ENCODE measurements at places on chromosomes 5 and 9.
A peak's percentile ranks its signal among the peaks of the same experiment; 100 is the strongest.

- DNase-seq: no peak
Observed at GRCh38 chr5:89946508-89946907, 463.0 kb downstream of the CETN3 start.

DNA sequence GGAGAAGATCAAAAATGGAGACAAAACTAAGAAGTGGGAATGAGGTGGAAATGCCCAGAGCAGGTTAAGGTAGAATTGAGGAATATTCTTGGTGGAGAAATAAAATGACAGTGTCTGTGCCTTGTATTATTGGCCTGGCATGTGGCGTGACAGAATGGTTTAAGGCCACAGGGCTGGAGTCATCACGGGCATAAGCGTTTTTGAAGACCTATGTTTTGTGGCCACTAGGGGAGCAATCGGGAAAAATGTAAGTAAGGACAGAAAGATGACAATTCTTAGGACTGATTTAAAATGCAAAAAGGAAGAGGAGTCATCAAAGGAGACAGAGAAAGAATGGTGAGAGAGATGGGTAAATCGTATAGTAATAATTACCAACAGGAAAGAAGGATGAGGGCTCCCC, 72.2 kb upstream of the EPB41L4A start:
- DNase-seq: no peak

DNA sequence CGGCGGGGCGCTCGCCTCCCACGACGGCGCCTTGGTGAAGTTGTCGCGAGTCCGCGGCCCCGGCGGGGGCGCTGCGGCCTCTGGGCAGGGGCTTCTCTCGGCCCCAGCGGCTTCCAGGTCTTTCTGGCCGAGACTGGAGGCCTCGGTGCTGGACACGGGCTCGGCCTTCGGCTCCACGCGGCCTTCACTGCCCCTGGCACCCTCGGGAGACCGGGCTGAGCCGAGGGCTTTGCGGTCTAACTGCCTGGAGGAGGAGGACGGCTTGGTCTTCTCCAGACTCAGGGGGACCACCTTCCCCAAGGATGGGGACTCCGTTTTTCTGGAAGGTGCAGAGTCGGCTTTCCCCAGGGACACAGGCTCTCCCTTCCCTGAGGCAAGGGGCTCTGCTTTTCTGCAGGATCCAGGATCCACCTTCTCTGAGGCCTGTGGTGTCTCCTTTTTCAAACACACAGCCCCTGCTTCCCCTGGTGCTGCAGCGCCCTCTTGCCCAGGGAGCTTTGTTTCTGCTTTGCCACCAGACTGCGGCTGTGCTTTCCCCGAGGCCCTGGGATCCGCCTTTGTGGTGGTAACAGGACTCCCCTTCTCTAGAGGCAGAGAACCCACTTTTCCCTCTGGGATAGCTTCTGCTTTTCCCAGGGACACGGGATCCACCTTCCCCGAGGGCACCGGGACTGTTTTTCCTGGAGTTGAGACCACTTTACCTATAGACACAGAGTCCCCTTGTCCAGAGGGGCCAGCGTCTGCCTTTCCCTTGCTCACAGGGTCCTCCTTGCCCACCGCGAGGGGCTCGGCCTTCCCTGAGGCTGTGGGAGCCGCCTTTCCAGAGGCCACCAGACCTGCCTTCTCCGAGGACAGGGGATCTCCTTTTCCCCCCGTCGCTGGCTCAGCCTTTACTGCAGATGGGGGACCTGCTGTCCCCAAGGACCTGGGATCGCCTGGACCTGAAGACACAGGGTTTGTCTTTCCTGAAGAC, 12.3 kb downstream of the GPRIN1 start:
- DNase-seq: no peak

GRCh38 chr9:129377931-129378661, 200.0 kb upstream of the IER5L start:
- no peak for DNase-seq

GRCh38 chr9:101418518-101419430, 16.8 kb downstream of the ALDOB start:
- DNase-seq: no peak

DNA sequence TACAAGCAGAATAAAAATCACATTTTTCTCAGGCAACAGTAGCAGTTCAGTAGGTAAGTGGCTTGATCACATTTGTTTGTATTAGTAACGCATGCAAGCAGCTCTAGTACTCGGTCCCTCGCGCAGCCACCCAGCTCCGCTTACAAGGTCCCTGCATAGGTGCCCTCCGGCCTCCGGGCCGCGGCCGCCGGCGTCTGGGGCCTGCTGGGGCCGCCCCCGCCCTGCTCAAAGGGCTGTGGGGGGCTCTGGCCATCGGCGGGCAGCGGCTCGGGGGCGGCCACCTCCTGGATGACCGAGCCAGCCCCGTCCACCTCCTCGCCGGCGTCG, 50.2 kb upstream of the UBAC1 start:
- no peak for DNase-seq

- DNase-seq: no peak
Observed at GRCh38 chr5:172356047-172356446, 72.5 kb upstream of the UBTD2 start.

GRCh38 chr5:75546830-75547229, 35.1 kb downstream of the POLK start:
- DNase-seq: no peak

DNA sequence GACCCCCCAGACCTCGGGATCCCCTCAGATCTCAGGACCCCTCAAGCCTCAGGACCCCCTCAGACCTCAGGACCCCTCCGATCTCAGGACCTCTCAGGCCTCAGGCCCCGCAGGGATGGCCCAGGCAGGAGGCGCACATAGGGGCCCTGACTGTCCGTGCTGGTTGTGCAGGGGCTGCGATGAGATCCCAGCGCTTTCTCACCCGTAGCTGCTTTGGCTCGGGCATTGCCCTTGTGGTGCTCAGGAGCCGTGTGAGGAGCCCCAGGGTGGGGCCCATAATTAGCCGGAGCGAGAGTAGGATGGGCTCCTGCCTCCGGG, 680 bp upstream of the LPCAT1 start:
- DNase-seq: no peak

DNA sequence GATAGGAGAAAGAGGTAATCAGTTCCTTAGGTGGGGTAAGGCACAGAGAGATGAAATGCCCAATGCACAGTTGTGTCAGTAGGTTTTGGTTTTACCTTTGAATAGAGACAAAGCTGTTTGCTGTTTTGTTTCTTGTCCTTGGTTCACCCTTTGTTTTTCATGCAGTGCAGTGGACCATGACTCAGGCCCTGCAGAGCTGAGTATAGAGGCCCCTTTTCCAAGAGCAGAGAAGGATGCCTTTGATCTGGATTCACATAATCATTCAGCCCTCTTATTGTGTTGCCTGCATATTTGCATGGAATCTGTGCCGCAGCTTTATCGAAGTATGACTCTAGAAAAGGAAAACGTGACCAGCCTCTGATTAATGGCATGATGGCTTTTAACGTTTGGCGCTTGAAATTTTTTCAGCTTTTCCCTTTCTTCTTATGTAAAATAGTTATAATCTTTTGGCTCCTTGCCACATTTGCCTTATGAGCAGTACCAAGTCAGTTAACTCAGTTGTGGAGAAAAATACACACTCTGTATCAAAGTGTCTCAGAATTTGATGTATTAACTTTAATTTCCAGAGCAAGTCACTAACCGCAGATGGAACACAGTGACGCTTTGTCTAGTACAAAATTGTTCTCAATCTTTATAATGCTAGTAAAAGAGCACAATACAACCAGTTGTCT, 197.6 kb downstream of the KDM4C start:
- DNase-seq: no peak

DNA sequence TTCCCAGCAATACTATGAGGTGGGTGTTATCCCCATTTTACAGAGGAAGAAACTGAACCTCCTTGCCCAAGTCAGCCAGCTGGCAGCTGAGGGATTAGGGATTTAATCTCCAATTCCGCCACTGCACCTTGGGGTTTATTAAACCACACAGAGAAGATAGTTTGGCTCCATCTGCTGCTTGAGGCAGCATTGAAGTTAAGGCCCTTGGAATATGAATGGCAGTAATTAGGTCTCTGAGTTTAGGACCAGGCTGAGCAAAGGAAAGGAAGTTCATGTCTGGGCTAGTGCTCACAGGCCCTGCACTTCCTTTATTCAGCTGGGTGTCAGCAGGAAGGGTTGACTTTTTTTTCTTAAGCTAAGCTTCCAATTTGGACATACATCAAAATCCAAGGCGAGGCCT, 86.9 kb upstream of the GDNF start:
- DNase-seq: no peak

DNA sequence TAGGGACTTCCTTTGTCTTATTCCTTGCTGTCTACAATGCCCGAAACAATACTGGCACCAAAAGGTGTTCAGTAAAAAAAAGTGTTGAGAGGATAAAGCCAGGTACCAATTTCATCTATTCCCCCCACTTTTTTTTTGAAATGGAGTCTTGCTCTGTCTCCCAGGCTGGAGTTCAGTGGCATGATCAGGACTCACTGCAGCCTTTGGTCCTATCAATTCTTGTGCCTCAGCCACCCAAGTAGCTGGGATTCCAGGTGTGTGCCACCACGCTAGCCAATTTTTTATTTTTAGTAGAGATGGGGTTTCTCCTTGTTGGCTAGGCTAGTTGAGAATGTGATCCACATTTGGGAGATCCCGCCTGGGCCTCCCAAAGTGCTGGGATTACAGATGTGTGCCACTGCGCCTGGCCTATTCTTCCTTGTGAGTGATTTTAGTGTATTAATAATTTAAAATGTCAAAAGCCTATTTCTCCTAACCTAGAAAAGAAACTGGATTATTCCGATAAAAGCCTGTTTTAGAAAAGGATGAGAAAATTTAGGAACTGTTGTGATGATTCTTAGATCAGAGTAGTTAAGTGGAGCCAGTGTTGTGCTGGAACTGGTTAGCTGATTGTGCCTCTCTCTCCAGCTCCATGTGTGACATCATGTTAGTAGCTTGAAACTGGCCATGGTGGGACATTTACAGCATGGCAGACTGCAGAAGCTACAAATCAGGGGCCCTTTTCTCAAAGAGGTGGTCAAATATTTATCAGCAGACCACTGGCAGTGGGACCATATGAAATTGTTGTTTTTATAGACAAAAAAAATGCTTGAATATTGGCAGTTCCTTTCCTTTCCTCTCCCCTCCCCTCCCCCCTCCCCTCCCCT, 14.3 kb downstream of the CDC42SE2 start:
- DNase-seq: no peak

DNA sequence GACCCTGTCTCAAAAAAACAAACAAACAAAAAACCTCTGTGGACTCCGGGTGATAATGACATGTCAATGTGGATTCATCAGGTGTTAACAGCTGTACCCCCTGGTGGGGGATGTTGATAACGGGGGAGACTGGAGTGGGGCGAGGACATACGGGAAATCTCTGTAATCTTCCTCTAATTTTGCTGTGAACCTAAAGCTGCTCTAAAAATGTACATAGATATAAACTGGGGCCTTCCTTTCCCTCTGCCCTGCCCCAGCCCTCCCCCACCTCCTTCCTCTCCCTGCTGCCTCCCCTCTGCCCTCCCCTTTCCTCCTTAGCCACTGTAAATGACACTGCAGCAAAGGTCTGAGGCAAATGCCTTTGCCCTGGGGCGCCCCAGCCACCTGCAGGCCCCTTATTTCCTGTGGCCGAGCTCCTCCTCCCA, 1.4 kb upstream of the CEL start:
- DNase-seq: no peak

DNA sequence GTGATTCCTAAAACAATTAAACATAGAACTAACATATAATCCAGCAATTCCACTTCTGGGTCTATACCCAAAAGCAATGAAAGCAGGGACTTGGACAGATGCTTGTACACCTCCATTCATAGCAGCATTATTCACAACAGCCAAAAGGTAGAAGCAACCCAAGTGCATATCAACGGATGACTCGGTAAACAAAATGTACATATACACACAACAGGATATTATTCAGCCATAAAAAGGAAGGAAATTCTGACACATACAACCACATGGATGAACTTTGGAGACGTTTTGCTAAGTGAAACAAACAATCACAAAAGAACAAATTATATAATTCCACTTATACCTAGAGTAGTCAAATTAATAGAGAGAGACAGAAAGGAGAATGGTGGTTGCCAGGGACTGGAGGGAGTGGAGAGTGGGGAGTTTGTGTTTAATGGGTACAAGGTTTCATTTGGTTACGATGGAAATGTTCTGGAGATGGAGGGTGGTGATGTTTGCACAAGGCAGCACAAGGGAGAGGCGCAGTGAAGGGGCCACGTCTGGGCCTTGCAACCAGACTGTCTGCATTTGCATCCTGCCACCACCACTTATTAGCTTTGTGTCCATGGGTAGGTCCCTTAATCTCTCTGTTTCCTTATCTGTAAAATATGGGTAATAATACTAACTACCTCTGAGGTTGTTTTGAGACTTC, 36.3 kb upstream of the RLN1 start:
- no peak for DNase-seq

DNA sequence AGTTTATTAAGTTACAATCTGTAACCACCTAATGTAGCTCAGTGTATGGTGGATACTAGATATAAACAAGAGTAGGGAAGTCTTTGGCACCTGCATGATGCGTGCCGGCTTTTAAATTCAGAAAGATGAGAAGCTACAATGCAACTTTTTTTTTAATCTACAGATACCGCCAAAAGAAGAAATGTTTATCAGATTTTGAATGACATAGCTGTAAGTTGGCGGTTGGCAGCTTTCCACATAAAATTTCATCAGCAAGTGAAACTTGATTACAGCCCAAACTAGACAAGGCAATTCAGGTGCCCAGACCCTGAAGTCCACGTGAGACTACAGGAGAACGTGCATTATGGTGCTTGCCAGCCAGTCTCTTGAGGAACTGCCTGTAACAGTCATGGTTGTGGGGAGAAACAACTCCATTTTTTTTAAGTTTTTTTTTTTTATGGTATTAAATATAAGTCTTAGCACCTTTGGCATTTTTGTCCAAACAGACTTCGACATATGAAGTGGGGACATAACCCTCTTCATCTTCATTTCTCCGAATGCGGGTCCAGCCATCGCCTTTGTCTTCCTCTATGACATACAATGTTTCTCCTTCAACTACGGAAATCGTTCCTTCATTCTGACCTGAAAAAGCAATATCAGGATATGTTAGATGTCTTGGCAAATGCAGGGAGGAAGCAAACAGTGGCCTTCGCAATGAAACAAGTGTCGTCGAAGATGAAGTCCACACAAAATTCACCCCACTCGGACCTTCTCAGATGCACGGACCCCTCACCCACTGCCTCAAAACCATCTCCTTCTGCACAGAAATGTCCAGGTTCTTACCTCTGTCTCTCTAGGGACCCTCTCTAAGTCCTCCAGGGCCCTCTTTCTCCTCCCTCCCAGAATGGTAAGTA, 60.4 kb downstream of the USP20 start:
- DNase-seq: no peak

GRCh38 chr5:143030349-143030748, 260.2 kb downstream of the ARHGAP26 start:
- no peak for DNase-seq

DNA sequence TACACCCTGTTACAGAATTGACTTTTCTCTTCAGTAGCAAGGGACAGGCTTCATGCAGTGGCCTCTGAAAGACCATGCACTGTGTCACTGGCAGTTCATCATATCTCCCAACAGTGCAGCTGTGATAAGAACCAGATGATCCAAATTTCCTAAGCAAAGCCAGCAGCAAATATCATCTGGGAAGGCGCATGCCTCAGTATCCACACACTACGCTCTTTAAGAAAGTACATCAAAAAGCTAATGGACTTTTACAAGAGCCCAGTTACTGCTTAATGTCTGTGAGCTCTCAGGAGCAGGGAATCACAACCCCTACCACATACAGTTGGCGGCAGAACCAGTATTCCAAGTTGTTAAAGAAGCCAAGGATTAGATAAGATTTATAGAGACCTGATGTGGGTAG, 25.1 kb downstream of the ADAMTSL1 start:
- no peak for DNase-seq

- no peak for DNase-seq
Observed at GRCh38 chr5:157126-157715, 34.1 kb upstream of the LRRC14B start.

GRCh38 chr5:107469485-107470294, 201.0 kb downstream of the EFNA5 start:
- DNase-seq: peak; percentile 83

GRCh38 chr9:17750269-17750668, 171.4 kb downstream of the SH3GL2 start:
- no peak for DNase-seq

Measured in fibroblast of gingiva (primary cell).